ENCODE measurements at places on chromosomes 3 and 15.

GRCh38 chr3:116356056-116356455 lies 89.2 kb downstream of the LSAMP start:
- no peak for DNase-seq

GRCh38 chr3:105140899-105141367 lies 225.8 kb upstream of the ALCAM start:
- no peak for DNase-seq

- no peak for DNase-seq
Measured at GRCh38 chr3:60643831-60644230, 607.4 kb downstream of the FHIT start.

DNA sequence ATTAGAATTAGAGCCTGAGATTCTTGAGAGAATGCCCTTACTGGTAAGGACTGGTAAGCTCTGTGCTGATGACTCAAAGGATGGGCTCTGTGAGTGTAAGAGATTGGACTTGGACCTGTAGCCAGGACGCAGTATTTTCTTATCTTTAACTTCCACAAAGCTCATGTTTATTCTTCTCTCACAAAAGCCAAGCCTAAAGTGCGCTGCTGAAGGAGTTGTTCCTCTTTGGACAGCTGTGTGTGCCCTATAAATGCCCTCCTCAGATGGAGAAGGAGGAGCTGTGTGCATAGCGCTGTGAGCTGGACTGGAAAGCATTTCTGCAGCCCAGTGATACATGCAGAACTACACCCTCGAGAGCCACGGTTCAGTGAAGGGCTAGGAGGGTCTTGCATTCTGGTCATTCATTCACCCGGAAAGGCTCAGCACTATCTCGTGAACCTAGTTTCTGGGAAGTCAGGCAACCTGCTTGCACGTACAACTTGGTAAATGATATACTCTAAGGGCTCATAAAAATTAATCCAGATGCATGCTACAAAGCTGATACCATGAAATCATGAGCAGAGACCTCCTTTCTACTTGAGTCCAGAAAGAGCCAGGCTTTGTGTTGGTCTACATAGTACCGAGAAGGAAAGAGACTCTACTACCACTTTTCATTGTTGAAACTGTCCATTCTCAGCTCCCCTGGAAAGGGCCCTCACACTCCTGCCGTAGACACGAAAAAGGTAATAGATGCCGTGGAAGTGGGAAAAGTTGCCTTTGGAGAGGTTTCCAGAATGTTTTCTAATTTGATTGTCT lies 103.0 kb upstream of the TBL1XR1 start:
- DNase-seq: no peak

DNA sequence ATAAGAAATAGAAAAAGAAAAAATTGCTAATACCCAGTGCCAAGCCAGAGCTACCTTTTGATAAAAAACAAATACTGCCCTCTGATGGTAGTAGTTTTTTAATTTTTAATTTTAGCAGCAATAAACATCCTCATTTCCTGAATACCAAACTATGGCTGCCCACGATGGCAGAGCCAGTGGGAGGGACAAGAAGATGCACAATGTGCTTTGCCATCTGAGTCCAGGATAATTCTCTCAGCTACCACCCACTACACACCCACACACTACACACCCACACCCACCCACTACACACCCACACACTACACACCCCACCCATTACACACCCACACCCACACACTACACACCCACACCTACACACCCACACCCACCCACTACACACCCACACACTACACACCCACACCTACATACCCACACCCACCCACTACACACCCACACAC lies 17.8 kb downstream of the CEP19 start:
- no peak for DNase-seq

DNA sequence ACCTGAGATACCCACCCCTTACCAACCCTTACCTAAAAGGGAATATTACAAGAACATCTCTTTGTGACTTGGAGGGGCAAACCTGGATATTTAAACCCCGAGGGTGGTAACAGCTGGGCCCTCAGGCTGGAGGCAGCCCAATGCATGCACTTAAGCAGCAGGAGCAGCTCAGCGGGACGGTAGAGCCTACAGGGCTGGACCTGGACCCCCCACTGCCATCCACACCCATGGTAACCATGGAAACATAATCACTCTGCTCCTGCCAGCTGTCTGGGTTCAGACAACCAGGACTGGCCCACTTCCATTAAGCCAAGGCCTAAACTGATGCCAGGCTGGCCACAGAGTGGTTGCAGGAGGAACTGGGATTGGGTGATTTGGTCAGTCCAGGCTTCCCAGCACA lies 52.8 kb downstream of the ETFA start:
- no peak for DNase-seq

DNA sequence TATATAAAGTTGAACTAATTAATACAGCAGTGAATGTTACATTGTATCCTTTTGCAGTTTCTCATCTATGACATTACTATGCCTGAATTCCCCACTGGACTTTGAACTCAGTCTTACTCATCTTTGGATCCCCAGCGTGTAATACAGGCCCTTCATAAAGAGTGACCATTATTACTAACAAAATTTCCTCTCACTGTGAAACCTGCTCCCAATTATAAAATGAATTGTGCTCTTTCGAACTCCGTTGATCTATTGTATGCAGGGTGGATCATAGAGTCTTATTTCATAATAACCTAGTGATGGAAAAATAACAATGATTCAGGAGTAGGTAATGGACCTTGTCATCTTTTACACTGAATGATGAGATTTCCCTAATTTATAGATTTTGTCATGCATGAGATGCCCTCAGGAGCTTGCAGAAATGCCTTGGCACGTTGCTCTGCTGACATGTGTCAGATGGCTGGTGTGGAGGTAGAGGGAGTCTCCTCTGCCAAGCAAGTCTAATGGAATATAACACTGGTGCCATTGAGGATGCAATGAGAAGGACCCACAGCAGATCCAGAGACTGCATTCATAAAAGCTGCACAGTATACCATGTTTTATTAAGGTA lies 25.5 kb downstream of the B3GNT5 start:
- DNase-seq: no peak

DNA sequence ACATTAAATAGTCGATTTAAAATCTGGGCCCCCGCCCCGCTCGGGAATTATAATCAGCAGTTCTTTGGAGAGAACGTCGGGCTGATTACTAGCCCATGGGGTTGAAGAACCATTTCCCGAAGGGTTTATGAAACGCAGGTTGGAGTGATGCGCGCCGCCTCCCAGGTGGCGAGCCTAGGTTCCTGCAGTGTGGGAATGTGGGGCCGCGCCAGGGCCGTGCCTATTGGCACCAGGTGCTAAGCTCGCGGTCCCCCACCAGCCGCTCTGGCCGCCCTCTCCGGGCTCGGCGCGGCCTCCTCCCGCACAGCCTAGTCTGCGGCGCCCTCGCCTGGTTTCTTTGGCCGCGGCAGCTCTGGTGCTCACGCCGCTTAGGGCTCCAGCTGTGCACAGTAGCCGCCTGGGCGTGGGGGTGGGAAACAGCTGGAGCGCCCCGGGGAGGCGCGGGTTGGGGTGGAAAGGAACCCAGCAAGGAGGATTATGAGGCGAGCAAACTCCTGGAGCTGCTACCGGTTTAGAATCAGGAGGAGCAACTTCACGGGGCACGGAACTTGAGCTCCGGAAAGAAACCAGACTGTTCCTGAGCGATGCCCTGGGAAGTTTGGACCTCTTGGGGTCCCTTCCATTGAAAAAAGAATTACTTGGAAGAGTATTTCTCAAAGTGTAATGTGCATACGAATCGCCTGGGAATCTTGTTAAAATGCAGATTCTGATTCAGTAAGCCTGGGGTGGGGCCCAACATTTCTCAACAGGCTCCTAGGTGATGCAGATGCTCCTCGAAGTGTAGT lies 5.6 kb upstream of the MECOM start:
- no peak for DNase-seq

- no peak for DNase-seq
Measured at GRCh38 chr3:3579658-3580057, 219.6 kb upstream of the LRRN1 start.

GRCh38 chr3:87733671-87734367 lies 325.0 kb downstream of the CGGBP1 start:
- no peak for DNase-seq

- no peak for DNase-seq
Measured at GRCh38 chr3:184384856-184385422, 5.1 kb downstream of the CHRD start.

GRCh38 chr3:172202797-172203196 lies 163.4 kb downstream of the FNDC3B start:
- DNase-seq: no peak

- DNase-seq: no peak
Measured at GRCh38 chr3:162103808-162104207, 607.2 kb downstream of the OTOL1 start.

GRCh38 chr3:77906102-77906709 lies 866.3 kb downstream of the ROBO2 start:
- DNase-seq: peak; percentile 25

DNA sequence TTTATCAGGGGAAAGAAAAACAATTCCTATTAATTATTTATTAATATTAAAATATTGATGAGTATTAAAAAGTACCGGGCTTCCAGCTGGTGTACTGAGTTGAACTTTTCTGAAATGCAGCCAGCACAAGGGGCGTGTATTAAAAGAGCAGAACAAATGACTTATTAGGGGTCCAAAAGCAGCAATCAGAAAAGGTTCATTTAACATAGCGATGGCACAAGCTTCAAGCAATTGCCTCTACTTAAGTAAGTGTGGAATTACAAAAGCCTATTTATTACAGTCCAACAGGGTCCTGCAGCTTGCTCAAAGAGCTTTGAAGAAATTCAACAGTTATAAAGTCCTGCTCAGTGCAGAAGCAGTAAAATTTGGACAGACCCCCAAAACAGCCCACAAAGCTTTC lies 285.6 kb downstream of the EPHA3 start:
- DNase-seq: no peak

DNA sequence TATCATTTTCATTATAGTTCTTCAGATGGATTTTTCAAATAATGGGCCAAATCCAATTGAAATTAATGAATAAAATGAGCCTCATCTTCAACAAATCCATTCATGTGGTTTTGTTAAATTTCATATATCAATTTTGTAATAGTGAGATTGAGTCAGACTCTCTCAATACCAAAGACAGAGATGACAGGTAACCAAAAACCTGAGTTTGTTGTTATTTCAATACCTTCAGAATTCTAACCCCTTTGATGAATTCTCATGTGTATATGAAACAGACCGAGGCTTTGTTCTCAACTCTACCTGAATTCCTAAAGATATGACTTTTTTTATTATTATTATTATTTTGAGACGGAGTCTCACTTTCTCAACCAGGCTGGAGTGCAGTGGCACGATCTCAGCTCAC lies 92.8 kb downstream of the FOXP1 start:
- no peak for DNase-seq

Measured in HS-5 (cell line).